ENCODE measurements at places on chromosomes 2 and 18.

DNA sequence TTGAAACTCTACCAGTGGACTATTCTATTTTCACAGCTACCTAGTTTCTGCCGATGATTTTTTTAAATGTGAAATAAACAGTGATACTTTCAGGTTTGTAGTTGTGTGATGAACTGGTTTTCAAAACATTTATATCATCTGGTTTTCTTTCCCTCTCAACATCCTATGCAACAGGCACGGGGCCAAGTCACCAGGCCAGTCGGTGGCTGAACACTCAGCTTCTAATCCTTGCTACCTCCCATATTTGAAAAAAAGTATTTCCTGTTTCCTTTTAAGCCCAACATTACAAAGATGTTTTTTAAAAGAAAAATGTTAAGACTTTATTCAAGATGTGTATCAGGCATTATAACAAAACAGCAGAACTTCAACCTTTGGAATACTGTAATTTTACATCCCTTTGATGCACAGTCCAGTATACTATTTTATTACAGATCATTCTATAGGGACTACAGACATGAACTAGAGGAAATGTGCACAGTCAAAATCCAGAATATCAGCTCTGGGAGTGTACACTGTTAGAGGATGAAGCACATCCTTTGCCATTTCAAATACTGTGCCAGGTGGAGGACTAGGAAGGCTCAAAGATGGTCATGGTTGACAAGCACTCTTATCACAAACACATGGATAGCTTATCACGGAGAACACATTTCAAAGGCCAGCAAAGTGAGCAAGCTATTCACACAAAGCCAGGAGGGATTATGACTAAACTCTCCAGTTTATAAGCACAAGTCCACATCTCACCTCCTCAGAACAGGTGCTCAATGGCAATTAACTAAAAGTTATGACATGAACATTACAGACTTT, 14.6 kb downstream of the MRPL35 start:
- DNase-seq: no peak

GRCh38 chr18:39574897-39575296, 2009.3 kb upstream of the CELF4 start:
- DNase-seq: no peak

DNA sequence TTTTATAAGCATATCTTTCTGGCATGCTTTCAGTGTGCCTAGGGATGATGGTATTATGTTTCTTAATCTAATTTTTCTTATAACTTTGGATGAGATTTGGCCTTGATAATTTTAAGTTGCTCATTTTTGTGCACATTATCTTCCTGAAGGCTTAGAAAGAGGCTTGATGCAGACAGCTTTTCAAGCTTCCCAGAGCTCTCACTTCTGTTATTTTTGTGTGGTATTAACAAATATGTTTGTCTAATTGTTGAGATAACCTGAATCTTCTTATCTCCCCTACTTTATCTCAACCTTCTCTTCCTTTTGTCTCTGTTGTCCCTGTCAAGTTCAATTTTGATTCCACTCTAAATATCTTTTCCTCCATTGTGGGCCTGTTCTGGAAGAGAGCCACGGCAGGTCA, 113.2 kb upstream of the LRRTM1 start:
- DNase-seq: no peak

- no peak for DNase-seq
Observed at GRCh38 chr2:38462121-38462661, 85.1 kb upstream of the ATL2 start.

DNA sequence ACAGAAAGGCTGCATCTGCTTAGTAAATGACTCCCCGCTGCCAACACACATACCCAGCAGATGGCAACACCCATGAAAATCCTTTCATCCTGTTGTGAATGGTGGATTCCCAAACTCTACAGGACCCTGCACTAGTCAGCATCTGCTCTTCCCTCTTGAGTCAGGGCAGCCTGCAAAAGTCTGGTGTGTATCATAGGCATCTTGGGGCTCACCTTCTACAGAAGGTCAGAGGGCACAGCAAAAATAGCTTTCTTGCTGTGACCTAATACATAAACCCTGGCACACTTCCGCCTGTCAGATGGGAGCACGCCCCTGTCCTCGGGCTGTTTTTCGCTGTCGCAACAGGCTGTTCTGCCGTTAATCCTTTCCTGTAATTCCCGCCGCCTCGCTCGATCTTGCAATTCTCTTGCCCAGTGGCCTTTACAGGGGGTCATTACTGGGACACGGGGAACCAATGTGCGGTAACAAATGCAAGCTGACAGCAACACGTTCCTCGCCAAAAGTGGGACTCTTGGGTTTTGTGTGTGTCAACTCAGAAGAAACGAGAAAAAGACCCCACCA, 19.9 kb upstream of the SCYGR1 start:
- DNase-seq: no peak

DNA sequence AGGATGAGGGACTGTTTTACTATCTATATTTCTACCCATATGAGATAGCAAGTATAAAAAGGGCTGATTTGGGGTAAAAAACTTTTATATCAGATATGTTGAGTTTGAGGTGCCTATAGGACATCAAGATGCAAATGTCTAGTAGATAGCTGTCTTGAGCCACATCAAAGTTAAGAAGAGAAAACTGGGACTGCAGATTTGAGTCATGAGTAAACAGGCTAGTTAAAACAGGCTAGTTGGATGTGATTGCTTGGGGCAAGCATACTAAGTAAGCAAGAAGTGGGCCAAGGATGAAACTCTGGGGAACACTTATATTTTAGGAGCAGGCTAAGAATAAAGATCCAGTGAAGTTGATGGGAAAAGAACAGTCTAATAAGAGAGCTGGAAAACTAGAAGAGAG, 2.8 kb upstream of the SCRN3 start:
- no peak for DNase-seq

- no peak for DNase-seq
Observed at GRCh38 chr18:53148123-53148522, 808.1 kb downstream of the DCC start.
